ENCODE measurements at places on chromosomes 12 and 14.
A peak's percentile ranks its signal among the peaks of the same experiment; 100 is the strongest.

DNA sequence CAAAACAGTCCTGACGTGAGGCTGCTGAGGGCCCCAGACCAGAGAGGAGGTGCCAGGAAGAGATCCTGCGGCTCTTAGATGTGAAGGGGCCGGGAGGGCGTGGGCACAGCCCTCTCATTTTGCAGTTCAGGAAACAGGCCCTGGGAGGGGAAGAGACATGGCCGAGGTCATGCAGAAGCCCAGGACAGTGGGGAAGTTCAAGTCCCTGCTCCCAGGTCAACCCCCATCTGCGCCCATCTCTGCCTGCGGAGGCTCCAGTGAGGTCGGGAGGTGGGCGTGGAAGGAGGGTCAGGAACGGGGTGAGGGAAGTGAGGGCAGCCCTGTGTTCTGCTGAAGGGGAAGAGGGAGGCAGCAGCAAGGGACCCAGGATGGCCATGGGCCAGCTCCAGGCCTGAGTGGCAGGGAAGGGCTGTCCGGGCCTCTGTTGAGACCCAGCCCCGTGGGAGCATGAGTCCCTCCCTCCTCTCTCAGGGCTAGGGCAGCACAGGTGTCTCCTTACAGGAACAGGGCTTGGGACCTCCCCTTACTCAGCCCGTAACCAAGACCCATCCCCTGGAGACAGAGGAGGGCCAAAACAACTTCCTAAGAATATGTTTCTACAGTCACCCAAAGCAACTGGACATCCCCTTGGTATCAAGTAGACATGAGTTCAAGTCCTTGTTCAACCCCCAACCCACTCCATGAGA lies 90.8 kb downstream of the LGMN start:
- DNase-seq: no peak

- no peak for DNase-seq
Measured at GRCh38 chr14:57607086-57607485, 113.4 kb upstream of the CCDC198 start.

DNA sequence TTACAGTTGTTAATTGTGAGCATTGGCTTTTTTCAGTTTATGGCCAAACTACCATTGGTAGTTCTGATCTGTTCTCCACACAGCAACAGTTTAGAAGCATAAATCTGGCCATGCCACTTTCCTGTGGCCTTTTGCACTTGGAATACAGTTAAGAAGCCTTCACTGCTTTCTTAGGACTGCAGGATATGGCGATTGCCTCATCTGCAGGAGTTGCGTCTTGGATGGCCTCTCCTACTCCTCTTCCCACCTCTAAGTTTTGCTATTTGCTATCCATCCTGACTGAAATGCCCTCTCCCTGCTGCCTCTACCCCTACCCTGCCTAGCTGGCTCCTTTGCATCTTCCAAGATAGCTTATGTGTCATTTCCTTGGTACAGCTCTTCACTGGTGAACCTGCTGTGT lies 12.8 kb upstream of the BMAL2 start:
- no peak for DNase-seq

DNA sequence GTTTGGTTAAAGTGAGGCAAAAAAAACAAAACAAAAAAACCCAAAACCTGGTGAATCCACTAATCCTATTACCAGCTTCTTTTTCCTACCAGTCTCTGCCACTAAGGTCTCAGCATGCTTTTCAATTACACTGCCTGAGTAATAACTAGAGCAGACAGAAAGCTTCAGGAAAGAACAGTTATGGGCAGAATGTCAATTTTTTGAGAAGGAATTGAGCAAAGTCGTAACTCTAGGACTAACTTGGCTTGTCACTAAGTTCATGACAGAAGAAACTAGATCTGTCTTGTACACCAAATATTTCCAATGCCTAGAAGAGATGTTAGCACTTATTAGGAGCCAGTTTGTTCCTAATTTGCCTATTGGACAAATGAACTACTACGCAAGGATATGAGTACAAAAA lies 148.8 kb upstream of the CNOT2 start:
- no peak for DNase-seq

DNA sequence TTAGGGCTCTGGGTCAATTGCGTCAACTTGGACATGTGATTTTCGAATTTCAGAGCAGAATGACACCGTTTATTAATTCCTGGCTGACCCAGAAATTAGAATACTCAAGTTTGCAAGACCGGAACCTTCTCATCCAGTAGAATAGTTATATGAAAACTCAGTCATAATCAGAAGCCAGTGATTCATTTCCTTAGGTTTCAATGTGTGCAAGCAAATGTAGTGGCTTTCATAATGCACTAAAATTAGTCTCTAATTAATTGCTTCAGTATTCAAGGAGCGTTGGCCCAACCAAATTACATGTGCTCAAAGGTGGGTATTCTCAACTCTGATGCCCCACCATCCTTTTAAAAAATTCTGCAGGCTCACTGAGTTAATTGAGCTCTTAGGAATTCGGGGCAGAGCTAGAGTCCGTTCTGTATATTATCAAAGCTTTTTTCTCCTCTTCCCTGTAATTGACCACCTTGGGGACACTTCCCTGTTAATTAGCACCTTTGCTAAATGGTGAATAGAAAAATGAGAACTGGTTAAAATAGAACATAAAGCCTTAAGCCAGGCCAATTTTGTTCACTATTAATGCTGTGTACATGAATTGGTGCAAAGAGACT lies 55.4 kb downstream of the DAO start:
- no peak for DNase-seq

DNA sequence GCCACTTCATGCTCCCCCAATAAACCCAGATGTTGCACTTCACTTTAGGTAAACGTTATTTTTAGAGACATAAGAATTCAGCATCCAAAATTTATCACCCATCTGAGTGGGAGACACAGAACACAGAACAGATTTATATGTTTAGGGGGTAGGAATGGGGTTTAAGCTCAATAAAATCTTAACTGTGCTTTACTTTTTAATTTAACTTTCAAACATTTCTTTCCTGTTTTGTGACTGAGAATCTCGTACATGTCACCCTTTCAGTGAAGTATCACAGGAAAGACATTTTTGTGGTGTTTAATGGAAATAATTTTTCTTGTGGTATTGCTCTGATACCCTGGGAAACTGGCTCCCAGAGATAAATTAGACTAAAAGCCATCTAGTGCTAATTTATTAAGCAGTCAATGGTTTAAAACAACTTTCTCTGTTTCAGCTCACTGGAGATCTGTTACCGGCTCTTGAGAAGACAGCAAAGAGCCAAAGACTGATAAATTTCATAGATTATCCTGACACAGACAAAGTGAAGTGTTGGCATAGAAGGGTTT lies 148.0 kb upstream of the BMP4 start:
- peak; percentile 52 for DNase-seq

DNA sequence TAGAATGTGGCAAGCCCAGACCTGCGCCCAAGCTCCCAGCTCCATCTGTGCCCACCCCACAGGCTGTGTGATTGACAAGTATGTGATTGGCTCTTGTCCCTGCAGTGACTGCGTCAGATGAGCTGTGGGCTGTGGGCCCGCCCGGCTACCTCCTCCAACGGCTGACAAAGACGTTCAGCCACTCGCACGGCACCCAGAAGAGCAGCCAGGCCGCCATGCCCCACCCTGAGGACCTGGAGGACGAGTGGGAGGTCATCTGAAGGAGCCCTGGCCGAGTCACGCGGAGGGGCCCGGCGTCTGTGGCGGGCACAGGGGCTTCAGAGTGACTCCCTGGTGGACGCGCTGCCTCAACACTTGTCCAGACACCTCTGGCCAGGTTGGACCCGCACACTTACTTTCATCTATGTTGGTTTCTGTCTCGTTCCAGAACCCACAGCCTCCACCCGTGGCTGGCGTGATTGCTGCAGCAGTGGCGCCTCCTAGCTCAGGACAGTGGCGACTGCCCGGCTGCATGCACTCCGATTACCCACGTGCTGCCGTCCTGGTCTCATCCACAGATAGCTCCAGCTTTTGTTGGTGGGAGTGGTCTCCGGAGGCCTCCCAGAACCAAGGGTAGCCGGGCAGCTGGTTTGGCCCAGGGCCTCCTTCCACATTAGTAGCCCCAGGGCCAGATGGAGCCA lies 11.4 kb downstream of the ANKRD9 start:
- DNase-seq: no peak

DNA sequence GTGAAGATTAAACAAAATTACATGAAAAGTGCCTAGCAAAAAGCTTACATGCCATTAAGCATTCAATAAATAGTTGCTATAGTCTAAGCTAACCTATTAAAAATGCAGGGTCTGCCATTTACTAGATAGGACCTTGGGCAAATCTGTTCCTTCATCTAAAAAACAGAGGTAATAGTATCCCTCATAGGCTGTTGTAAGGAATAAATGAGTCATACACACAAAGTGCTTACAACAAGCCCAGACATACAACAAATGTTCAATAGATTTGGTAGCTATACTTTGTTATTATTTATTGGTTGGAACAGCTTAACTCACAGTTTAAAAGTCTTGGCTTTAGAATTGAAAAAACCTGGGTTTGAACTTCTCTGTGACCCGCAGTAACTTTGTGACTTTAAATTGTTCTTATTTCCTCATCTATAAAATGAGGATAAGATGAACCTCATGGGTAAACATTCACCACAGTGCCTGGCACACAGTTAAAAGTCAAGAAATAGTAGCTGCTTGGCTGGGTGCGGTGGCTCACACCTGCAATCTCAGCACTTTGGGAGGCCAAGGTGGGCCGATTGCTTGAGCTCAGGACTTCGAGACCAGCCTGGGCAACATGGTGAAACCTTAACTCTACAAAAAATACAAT lies 24.7 kb downstream of the HEATR5A start:
- no peak for DNase-seq

- no peak for DNase-seq
Measured at GRCh38 chr14:64808449-64808848, 71.3 kb downstream of the SPTB start.

DNA sequence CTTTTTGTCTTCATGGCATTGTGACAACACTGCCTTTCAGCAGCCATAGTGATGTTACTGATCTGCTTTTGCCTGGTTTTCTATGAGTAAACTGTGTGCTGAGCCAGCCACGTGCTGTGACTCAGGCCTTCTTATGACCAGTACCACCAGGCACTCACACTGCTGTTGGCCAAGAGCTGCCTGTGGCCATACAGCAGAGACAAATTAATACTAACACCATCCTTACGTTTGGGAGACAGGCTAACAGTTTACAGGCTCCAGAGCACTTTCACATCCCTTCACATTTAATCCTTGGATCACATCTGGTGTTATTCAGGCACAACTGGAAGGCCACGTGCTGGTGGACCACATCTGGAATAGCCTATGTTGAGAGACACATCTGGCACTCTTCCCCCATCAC lies 377.9 kb downstream of the CCDC91 start:
- DNase-seq: peak; percentile 92

- no peak for DNase-seq
Measured at GRCh38 chr12:131644481-131644880, 66.4 kb upstream of the SFSWAP start.

- no peak for DNase-seq
Measured at GRCh38 chr14:75323571-75323970, 44.9 kb downstream of the FOS start.

DNA sequence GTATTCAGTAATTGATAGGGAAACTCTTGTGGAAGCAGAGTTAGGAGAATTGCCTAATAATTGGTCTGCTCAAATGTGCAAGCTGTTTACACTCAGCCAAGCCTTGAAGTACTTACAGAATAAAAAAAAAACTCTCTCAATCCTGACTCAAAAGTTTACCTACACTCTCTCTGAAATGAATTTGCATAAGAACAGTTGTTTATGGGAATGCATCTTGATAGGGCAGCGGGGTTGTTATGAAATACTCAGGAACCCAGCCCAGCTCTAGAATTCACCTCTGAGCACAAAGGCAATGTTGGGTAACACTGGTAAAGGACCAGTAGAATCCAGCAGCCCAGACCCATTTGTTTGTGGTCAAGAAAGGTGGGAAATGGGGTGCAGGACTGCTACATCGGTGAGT lies 267.0 kb downstream of the CPNE8 start:
- no peak for DNase-seq

DNA sequence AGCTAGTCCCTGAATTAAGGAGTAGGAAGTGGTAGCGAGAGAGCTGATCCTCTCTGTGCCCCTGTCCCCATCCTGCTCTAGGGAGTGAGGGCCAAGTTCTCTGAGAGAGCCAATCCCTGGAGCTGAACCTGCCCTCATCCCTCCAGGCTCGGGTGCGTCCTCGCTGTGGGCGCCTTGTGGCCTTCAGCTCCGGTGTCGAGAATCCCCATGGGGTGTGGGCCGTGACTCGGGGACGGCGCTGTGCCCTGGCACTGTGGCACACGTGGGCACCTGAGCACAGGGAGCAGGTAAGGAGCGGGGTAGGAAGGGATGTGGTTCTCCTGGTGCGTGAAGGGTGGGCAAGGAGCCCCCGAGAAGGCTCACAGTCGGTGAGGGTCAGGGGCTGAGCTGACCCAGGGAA lies 1.9 kb upstream of the GNB3 start:
- no peak for DNase-seq

DNA sequence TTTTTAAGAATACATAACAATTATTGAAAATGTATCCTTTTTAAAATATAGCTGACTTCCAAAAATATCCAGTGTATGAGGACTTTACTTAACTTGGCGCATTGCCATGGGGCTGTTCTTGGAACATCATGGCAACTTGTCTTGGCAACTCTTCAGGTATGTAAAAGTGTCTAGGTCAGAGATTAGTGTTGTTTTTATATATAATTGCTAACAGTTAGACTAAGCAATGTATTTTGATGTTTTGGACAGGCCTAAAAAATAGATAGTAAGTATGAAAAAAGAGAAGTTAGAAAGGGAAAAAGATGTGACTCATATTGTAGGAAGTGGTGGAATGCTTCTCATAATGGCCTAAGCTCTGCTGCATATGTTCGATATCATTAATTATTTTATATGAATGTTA lies 70.9 kb downstream of the MON2 start:
- peak; percentile 78 for DNase-seq

DNA sequence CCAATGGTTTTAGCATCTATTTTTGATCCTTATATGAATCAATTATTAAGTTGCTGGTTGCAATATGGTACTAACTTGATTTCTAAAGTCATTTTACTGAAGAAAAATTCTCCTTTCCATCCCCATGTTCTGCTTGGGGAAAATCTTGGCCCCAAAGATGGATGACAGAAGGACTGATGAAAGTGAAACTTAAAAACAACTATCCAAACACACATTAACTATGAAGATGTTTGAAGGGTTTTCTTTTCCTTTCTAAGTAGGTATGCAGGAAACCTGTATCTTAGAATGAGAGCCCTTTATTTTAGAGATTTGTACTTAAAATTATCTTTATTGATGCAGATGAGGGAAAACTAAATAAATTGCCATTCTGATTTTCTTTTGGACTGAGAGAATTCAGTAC lies 5.9 kb downstream of the C12orf71 start:
- no peak for DNase-seq

- peak; percentile 66 for DNase-seq
Measured at GRCh38 chr12:111409780-111410430, 4.2 kb downstream of the SH2B3 start.

Measured in astrocyte (in vitro differentiated cells and primary cell).